NCI-H446 treated with DMSO at 0.1 percent for 48 hours (cell line): ENCODE measurements at places on chromosomes 5 and 9.

DNA sequence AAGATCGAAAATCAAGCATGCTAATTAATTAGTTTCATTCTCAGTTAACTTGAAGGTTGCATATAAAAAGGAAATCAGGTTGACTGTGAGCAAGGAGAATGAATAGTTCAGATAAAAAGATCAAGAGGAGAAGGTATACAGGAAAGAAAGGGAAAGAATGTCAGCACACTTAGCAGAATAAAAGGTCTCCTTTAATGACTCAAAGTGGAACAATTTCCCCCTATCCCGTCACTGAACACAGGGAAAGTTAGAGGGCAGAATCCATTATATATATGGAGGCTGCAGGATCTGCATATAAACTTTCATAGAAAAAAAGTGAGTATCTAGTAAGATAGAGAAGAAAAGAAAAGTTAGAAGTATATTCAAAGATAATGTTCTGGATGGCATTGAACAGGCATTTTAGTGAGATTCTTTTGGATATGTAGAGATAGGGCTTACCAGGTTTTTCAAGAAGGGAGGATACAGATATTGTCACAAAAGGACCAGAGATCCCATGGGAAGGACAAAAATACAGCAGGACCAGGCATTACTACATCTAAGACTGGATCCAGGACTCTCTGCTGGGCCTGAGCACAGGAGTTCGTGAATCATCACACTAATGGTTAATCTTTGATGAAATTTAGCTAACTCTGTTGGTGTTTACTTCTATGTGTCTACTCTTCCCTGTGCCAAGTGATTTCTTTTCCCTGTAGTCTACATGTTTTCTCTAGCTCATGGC is 988.2 kb upstream of the ARRDC3 start:
- DNase-seq = no peak

GRCh38 chr5:74903165-74903787 is 37.1 kb upstream of the FAM169A start:
- DNase-seq = no peak

DNA sequence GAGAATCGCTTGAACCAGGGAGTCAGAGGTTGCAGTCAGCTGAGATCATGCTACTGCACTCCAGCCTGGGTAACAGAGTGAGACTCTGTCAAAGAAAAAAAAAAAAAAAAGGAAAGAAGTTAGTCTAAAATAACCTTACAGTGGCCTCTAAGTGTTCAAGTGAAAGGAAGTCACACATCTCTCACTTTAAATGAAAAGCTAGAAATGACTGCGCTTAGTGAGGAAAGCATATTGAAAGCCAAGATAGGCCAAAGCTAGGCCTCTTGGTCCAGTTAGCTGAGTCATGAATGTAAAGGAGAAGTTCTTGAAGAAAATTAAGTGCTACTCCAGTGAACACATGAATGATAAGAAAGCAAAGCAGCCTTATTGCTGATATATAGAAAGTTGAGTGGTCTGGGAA is 38.1 kb downstream of the ITGA1 start:
- DNase-seq = no peak

DNA sequence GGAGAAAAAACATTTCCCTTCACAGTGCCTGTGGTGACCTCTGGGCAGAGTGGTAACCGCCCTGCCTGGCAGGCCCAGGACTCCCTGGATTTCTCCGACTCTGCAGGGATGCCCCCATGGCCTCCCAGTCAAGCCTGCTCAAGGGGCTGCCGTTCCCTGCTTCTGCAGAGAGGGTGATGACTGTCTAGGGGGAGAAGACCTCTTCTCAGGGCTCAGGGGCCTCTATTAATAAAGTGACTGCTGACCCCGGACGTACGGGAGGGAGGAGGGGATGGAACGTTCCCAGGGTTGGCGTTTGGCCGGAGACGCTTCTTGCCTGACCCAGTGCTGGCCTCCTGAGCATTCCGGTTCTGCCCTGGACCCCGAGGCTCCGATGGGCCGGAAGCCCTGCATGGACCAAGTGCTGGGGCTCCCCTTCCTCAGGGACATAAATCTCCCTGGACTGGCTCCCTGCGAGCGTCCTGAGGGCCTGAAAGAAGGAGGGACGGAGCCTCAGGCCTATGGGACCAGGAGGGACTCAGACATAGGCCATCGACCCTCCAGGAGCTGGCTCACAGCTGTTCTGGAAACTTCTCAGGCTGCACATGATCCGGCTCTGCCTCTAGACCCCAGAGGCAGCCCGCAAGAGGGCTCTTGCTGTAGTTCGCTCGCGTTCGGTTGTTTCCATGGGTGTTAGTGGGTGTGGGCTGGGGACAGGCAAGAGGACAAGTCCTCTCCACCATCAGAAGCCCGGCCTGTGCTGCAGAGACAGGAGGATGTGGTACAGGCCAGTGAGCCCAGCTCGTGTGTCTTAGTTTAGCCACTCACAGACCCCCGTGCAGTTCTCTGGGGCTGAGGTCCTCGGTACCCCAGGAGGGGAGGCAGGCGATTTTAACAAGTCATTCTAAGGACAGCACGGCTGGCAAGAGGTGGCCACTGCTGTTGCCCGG is 8.1 kb upstream of the RNU6ATAC start:
- no peak for DNase-seq

- DNase-seq = no peak
These were observed 270.2 kb downstream of the ELAVL2 start for GRCh38 chr9:23555851-23556250.

GRCh38 chr5:96066386-96066719 is 104.7 kb upstream of the ELL2 start:
- no peak for DNase-seq

DNA sequence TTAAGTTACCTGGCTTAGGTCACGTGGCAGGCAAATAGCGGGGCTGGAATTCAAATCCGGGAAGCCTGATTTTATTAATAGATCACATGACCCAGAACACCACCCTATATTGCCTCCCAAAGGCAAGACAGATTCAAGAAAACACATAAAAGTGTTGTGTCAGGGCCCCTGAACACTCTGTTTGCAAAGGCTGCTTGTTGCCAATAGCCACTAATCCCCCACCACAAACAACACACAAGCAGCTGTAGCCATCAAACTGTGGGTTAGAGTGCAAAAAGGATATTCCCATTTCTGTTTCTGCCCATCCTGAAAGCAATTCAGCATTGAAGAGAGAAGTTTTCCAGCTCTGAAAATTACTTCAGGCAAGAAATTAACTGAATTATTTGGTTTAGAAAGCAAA is 358.9 kb upstream of the RFX3 start:
- DNase-seq = no peak

GRCh38 chr5:56534102-56534829 is 281.1 kb upstream of the MAP3K1 start:
- no peak for DNase-seq

DNA sequence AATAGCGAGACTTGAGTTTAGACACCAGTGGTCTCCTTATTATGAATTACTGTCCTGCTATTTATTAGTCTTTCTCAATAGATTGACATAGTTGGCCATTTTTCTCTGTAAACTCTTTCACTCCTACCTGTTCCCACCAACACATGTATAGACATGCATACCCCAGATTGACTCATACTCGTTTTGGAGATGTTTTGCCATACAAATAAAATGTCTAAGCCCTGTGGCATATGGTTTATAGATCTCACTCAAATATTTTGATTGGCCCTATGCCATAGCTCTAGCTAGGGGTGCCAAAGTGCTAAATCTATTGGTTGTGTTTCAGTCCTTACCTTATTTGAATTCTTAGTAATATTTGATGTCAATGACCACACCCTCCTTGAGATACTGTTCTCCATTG is 42.3 kb downstream of the CAMK4 start:
- peak; percentile 75 for DNase-seq

DNA sequence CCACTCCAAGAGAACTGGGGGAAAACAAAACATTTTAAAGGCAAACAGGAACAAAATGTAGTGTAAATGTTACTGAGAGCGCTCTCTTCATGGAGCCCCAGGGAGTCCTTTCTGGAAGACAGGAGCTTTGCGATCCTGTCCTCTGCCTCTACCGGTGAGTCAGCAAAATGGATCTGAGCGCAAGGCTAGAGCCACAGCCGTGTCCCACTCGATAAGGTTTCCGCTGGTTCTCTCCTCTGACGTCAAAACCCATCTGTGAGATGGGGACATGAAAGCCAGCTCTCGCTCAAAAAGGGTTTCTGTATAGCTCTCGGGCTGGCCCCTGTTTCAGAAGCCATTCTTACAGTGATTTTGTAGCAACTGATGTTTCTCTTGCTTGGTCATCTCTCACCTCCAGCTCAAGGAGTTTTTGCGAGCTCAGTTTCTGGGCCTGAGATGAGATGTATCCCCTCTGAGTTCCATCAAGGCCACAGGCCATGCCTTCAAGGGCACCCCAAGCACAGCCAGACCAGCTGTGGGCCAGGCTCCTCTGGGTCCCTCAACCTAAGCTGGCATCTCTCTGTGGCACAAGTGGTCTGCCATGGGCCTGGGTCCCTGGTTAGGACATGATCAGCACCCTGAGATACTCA is 101.6 kb downstream of the FSTL4 start:
- DNase-seq = no peak

GRCh38 chr9:4986783-4987182 is 1.7 kb downstream of the JAK2 start:
- DNase-seq = no peak

- no peak for DNase-seq
These were observed 32.0 kb upstream of the GRPEL2 start for GRCh38 chr5:149313151-149313841.

DNA sequence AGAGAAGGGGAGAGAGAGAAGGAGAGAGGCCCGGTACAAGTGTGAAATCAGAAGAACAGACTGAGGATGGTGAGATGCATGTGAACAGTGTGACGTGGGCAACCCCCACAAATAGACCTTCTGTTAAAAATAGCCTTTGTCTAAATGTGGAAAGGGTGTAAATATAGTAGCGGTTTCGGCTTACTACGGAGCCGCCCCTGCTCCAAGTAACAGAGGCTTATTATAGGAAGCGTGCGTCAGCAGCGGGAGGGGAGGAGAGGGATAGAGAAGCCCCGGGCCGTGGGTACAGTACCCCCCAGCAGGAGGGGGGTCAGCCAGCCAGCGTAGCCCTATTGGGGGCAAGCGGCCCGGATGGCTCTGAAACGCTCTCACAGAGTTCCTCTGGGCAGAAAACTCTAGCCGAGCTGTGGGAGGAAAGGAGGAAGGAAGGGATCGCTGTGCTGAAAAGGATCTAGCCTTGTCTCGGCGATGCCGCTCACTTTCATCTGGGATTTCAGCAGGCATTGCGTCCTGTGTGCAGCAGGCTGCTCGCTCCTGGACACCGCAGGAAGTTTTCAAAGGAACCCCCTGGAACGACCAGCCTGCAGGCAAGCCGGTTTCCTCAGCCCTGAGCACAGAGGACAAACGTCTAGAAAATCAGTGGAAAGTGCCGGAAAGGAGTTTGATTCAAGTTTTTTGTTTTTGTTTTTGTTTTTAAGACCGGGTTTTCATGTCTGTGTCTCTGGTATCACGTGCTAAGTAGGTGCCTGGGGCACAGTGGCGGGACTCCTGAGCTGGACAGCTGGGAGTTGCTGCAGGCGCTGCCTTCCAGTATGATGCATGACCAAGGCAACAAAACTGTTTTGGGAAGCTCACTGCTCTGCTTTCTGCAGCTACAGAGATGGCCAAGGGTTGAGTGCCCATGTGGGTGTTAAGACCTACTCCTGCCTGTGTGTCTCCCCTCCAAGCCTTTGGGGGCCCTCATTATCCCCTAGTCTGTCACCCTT is 146.6 kb downstream of the SEC61B start:
- no peak for DNase-seq

DNA sequence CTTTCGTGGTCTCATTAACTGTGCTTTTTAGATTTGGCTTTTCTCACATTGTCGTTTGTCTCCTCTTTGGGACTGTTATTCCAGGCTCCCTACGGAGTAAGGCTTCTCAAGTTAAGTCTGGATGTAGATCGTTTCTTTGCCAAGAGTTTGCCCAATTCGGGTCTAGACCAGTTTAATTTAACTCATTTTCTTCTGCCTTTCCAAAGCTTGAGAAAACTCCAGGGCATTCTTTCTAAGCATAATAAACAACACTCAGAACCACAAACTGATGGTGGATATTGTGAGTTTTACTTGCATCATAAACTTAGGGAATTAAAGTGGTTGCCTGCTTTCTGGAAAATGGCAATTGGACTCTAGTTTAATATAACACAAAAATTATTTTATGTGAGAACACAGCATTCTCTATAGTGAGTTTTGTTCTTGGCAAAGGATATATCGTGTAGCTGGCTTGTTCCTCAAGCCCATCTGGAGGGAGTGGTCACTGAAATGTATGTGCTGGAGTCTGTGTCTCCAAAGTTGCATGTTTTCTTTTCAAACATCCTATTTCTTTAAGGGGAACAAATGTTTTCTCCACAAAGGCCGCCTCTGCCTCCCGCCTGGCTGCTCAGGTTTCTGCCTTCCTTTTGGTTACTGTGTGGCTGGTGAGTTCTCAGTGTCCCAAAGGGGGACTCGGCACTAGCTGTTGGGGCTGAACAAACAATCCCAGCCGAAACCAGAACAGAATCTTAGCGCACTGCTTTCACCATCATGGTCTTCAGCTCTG is 211.3 kb upstream of the FBN2 start:
- no peak for DNase-seq

- DNase-seq = no peak
These were observed 61.2 kb downstream of the IL6ST start for GRCh38 chr5:55933377-55934114.

GRCh38 chr5:108675736-108676135 is 72.0 kb upstream of the FER start:
- no peak for DNase-seq

- peak; percentile 91 for DNase-seq
These were observed 108.5 kb downstream of the C9orf152 start for GRCh38 chr9:110099236-110100095.

GRCh38 chr9:13603921-13604320 is 324.4 kb upstream of the MPDZ start:
- no peak for DNase-seq

DNA sequence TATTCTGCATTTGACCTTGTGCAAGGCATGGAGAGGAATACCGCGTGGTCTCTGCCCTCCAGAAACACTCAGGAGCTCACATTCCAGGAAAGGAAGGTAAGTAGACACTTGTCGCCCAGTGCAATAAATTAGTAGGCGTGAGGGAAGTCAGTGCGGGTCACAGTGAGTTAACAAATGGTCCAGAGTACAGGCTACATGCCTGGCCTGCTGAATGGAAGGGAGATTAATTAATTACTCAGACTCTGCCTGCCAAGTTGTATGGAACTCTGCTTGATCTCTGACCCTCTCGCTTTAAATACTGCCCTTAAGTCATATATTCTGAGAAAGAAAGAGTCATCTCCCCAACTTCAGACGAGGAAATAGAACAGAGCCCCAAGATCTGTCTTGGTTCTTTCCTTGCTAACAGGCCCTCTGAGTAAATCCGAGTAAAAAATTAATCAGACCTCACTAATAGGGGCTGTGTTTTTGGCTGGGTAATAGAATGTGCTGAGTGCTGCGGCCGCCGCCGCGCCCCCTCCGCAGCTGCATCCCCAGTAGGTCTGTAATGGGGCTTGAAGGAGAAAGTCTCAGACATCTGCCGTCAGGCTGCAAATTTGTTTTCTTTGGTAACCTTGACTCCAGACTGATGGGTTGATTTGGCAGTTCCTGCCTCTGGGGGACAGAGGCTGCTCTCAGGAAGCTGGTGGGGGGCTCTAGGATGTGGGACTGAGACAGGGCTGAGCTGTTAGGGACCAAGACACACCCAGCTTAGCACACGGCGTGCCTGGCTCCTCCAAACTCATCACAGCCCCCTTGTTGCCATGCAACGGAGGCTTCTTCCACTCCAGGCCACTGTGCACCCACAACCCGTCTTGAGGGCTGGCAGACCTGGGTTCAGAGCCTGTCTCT is 144.4 kb downstream of the NSG2 start:
- no peak for DNase-seq

GRCh38 chr5:175861337-175862130 is 9.8 kb upstream of the CPLX2 start:
- DNase-seq = peak; percentile 57

GRCh38 chr9:108786901-108787689 is 68.7 kb downstream of the ACTL7B start:
- no peak for DNase-seq

- no peak for DNase-seq
These were observed 122.9 kb downstream of the CFAP90 start for GRCh38 chr5:7728076-7728475.
